ENCODE measurements at places on chromosomes 12 and 14.

GRCh38 chr14:49999146-49999761 lies 106.4 kb downstream of the ARF6 start:
- DNase-seq = peak; percentile 88

GRCh38 chr12:106767954-106768822 lies 6.3 kb upstream of the RIC8B start:
- DNase-seq = no peak

DNA sequence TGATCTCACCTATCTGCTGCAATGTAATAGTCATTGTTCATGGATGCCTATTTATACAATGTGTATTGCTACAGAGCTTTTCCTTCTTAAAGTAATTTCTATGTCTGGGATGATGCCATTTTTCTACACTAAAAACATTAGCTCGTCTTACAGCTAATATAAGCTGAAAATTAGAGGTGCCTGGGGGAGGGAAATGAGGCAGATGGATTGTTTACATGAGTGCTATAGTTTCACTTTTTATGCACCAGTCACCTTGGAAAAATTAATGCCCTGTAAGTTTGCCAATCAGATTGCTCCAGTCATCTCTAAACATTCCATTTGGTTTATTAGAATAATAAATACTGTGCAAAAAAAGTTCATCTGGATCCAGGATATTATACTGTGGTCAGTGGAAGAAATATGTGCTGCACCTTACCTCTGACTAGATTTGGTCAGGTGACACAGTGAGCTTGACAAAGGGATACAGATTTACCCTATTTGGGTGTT lies 436.2 kb downstream of the RAD51B start:
- DNase-seq = no peak

- no peak for DNase-seq
These were observed 1275.7 kb upstream of the FLRT2 start for GRCh38 chr14:84254290-84254689.

GRCh38 chr12:563787-564298 lies 99.4 kb downstream of the NINJ2 start:
- no peak for DNase-seq

DNA sequence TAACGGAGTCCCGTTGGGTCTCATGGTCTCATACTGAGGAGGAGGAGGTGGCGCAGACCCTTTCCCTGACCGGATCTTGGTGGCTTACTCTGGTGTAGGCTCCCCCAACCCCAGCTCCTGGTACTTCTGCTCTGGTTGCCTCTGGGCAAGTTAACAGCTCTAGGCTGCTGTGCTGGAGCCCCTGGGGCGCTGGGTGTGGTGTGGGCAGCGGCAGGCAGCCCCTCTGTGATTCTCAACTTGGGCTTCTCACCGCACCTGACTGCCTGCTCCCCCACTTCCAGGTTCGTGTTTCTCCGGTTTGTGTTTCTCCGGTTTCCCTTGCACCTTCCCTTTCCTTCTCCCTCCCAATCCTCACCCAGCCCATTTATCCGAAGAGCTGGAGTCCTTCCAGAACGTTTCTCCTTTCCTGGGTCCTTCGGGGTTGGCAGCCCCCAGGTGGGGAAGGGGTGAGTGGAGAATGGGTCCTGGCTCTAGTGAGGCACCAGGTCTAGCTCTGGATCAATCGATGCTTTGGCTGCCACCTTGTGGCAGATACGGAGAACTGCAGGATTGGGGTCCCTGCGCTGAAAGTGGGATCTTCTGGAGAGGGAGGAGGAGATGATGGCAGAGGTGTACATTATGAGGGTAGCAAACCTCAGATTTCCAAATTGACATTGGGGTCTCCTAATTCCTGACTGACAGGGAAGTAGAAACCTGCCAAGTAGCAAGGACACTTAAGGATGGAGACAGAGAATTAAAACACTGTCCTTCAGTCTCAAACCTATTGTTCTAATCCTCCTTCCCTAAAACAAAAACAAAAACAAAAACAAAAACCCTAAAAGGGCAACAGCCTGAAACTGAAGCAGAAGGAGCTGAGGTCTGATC lies 8.3 kb downstream of the CISTR start:
- DNase-seq = peak; percentile 78

GRCh38 chr12:127823801-127824200 lies 443.2 kb upstream of the TMEM132C start:
- no peak for DNase-seq

DNA sequence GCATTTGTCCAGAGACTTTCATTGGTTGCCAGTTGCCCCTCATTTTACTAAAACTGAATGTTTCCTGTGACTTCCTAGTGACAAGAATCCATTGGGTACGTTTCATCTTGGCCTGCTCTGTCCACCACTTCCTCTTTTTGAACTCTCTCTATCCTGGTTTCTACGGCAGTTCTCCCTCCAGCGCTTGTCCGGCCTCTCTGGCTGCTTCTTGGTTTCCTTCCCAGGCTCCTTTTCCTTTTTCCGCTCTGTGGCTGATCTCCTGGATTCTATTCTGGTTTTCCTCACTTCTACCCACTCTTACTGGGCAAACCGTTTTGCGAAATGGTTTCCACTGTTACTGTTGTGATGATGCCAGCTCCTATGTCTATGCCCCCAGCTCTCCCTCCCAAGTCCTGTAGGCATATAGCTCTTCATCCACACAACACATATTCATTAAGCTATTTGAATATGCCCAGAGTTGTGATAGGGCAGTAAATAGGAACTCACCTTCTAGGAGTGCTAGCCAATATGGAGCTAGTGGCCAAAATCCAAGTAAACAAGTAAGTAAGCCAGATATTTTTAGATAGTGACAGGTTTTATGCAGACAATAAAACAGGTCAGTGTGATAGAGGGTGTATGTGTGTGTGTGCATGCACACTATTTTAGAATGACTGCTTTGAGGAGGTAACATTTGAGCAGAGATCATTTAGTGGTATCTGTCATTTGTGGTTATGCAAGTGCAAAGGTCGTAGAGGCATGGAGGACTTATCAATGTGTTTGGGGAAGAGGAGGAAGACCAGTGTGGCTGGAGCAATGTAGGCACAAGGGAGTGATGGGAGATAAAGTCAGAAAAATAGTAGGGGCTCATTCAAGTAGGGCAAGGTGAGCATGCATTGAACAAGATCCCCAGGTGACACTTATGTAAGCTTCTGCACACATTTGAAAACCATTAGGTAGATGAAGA lies 27.9 kb upstream of the CTDSP2 start:
- peak; percentile 35 for DNase-seq

DNA sequence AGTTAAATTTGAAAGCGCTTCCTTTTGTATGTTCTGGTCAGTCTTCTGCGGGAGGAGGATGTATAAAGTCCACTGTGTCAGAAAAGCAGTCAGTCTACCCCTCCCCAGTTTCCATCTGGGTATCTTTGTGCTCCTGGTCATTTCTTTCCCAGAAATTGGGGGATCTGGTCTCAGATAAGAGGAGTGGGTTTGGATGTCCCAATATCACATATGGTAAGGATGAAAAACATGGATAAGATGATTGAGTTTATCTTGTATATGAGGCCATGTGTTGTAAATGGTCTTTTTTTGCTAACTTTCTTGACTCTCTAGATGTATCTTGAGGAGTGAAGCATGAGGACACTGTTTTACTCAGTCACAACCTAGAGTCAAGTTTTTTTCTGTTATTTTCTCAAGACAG lies 186.8 kb upstream of the HIF1A start:
- no peak for DNase-seq

DNA sequence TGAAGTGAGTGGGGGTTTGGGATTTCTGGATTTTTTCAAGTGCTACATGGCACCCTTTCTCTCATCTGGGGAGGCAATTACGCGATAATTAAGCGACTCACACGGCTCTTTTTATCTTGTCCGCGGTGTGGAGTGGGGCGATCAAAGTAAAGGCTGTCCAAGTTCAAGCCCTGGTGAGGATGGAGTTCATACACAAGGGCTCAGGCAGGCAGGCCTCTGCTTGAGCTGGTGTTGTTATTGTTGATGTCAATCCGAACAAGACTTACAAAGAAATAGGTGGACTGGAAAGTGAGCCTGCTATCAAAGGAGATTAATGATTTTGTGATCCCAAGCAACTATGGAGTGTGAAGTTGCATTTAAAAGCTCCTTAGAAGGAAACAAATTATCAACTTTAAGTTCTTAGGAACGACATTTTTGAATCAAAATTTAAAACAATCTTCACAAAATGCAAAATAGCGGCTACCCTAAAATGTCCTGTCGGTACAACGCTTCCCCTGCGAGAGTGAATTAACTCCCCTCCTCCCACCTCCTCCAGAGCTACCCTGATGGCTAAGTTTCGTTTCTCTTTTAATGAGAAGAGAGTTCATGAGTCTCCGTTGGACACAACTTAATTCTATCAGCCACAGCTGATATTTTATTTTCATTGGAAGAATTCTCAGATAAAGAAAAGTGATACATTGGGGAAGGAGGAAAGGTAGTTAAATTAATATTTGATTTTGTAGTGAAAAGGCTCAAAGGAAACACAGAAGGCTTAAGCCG lies 5.9 kb downstream of the FOXA1 start:
- no peak for DNase-seq

GRCh38 chr14:105273062-105273461 lies 24.7 kb downstream of the BTBD6 start:
- no peak for DNase-seq

GRCh38 chr12:21369141-21369980 lies 3.3 kb upstream of the IAPP start:
- DNase-seq = no peak

- DNase-seq = no peak
These were observed 124.4 kb downstream of the DAD1 start for GRCh38 chr14:22464422-22465142.

GRCh38 chr14:83372271-83372670 lies 1838.6 kb upstream of the SEL1L start:
- peak; percentile 2 for DNase-seq

DNA sequence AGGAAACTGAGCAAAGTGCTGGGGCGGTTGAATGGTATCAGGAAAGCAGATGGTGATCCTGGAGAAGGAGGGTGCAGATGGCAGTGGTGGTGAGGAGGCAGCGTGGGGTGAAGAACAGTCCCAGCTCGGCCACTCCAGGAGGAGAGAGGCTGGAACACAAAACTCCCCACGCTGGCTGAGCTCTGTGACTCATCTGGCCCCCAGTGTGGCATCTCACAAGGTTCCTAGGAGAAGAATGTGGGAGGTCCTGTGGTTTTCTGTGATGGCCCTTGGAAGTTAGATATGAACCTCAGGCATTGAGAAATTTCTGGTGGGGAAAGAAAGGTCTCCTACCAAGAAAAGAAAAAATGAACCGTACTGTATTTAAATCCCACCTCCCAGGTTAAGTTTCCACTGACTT lies 8.0 kb upstream of the NRXN3 start:
- DNase-seq = no peak

- DNase-seq = no peak
These were observed 36.8 kb downstream of the SH2B3 start for GRCh38 chr12:111442301-111443045.

DNA sequence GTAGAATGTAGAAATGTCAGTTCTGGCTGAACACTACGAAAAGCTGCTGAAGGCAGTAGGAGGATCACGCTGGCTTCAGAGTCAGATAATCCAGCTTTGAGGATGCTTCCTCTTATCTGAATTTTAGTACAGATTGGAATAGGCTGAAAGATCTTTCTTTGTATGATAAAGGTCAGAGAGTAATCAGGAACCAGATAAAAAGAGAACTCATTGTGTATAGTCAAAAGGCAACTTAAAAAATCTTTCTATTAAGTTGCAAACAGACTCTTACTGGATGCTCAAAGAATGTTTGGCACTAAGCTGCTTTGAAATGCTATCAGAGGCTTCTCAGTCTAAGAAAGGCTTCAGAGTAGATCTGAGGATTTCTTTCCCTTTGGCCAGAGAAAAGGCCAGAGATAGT lies 21.8 kb upstream of the TRHDE start:
- no peak for DNase-seq

GRCh38 chr12:46517579-46517962 lies 145.0 kb upstream of the SLC38A2 start:
- peak; percentile 5 for DNase-seq

- DNase-seq = no peak
These were observed 1.5 kb upstream of the KRT5 start for GRCh38 chr12:52521568-52522266.

DNA sequence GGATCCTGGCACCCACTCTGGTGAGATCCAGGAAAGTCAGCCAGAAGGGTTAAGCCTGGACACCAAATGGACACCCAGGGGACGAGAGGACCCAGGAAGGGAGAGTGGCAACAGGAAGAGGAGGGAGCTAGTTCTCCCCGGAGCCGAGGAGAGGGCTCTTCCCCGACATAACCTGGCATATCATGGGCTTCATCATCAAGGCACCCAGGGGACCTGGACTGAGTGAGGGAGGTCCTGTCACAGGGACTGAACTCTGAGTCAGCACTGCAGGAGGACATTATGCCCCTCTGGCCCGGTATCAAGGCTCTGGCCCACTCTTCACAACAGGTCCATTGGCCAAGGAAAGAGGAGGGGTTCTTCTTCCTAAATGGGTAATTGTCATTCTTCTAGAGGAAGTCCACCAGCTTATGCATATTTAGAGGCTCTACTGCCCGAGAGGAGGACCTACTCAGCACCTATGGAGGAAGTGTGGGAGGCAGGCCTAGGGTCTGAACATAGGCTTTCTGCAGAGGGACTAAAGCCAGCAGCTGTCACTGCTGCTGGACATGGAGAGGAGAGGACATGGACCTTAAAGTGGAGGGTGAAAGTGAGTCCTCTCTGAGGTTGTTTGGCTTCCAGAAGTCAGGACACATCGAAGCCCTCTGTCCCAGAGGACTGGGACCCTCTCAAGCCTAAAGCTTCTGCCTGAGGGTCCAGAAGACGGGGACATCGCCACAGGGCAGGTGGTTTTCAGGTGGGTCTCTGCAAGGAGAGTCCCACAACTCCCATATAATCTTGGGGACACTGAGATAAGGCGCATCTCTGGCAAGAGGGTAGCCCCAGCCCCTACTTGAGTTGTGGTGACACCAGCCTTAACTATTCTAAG lies 18.6 kb downstream of the ISCA2 start:
- DNase-seq = no peak

DNA sequence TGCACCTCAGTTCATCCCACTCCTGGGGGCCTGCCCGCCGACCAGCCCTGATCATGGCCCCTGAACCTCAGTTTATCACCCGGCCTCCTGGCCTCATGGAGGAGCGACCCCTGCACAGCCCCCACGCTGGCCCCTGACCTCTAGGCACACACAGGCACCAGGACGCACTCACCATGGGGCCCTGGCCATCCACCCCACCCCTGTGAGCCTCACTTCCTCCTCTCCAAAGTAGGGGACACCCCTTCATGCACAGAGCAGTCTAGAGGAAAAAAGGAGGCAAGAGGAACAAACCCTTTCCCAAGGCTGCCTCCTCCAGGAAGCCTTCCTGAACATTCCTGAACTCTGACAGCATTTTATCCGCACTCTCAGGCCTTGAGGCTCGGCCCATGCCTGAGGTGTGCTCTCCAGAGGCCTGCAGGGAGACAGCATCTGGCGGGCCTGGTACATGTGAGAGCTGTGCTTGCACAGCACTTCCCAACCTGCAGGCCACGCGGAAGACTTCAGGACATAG lies 39.4 kb downstream of the CCNK start:
- no peak for DNase-seq

GRCh38 chr12:8658346-8658745 lies 4.3 kb downstream of the MFAP5 start:
- DNase-seq = no peak

GRCh38 chr12:43206396-43206795 lies 345.6 kb downstream of the ADAMTS20 start:
- no peak for DNase-seq
